ENCODE measurements at places on chromosomes 4 and X. TPM values are rescaled to one million over a fixed set of nuclear protein-coding genes. Genes with fewer than 3 reads are reported as not detected.

DNA sequence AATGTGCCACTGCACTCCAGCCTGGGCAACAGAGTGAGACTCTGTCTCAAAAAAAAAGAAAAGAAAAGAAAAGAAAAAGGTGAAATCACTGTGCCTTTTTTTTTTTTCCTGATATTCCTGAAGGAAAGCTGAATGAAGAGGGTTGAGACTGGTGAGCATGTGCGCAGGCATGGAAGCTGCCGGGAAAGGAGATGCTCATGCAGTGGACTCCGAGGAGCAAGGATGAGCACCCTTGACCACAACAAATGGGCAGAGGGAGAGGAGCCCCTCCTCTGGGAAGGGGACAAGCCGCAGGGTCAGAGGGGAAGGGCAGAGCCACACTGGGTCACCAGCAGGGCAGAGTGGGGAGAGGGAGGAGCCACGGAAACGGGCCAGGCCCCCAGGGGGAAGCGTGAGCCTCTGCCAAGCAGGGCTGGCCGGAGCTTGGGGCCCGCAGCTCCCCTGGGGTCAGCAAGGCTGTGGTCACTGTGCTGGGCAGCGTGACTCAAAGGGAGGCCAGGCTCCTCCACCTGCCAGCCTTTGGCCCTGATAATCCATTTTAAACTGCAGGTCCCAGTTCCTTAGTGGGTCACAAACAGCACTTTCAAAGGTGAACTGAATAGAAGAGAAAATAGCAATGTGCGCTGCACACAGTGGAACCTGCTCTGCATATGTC lies 79.8 kb downstream of the NAT8L start:
- H3K4me1 ChIP-seq = no peaks in the 10 kb centered on the region
- H3K27me3 ChIP-seq = no peaks in the 10 kb centered on the region

LGI2 gene
- 10.7 TPM for total RNA-seq

- H3K27ac ChIP-seq = no peak overlapping the region
- no peak overlapping the region for H3K4me3 ChIP-seq
- no peaks in the 10 kb centered on the region for H3K27me3 ChIP-seq
- ATAC-seq = no peak
Measured at GRCh38 chrX:20181598-20182329, 40.1 kb upstream of the EIF1AX start.

PAGE2 gene
- not detected for total RNA-seq

- no peaks in the 10 kb centered on the region for H3K27me3 ChIP-seq
- H3K4me1 ChIP-seq = no peaks in the 10 kb centered on the region
- no peak overlapping the region for H3K4me3 ChIP-seq
- no peaks in the 10 kb centered on the region for H3K36me3 ChIP-seq
- ATAC-seq = no peak
Measured at GRCh38 chr4:48321312-48321711, 20.0 kb upstream of the SLAIN2 start.
